CD4-positive, alpha-beta memory T cell (primary cell): ENCODE measurements at places on chromosomes 1 and 21. TPM values are rescaled to one million over a fixed set of nuclear protein-coding genes. Genes with fewer than 3 reads are reported as not detected.
A peak's percentile ranks its signal among the peaks of the same experiment; 100 is the strongest.

- no peak overlapping the region for H3K4me3 ChIP-seq
- no peaks in the 10 kb centered on the region for H3K4me1 ChIP-seq
- H3K27me3 ChIP-seq = no peaks in the 10 kb centered on the region
- no peak for DNase-seq
- H3K27ac ChIP-seq = no peak overlapping the region
- no peaks in the 10 kb centered on the region for H3K36me3 ChIP-seq
Observed at GRCh38 chr1:211490038-211490678, 1.8 kb downstream of the RD3 start.

The SFN gene
- 0.76 TPM for total RNA-seq

- DNase-seq = no peak
- no peak overlapping the region for H3K4me3 ChIP-seq
- H3K27me3 ChIP-seq = no peaks in the 10 kb centered on the region
- no peaks in the 10 kb centered on the region for H3K36me3 ChIP-seq
Observed at GRCh38 chr1:77539519-77540142, 142.8 kb downstream of the ZZZ3 start.

The FCMR gene
- total RNA-seq = 554 TPM

GRCh38 chr1:8019229-8019620, 6.9 kb downstream of the ERRFI1 start:
- no peaks in the 10 kb centered on the region for H3K4me1 ChIP-seq
- no peaks in the 10 kb centered on the region for H3K36me3 ChIP-seq
- H3K27me3 ChIP-seq = no peaks in the 10 kb centered on the region
- H3K4me3 ChIP-seq = no peak overlapping the region
- H3K27ac ChIP-seq = no peak overlapping the region

DNA sequence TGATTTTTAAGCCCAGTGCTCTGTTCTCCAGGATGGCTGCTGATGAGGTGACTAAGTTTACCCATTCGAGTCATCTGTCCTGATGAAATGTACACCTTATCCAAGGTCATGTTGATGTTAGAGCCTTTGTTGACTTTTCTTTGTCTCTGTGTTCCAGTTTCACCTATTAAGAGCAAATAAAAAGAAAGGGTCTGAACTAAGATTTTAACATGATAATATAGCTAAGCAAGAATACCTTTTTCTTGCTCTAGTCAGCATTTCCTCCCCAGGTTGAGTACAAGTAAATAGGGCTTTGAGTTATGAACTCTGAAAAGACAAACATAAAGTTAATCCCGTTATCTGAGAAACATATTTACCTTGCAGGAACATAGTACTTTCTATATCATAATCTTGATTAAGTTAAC, 52.1 kb upstream of the GPR88 start:
- DNase-seq = no peak
- H3K4me1 ChIP-seq = no peaks in the 10 kb centered on the region
- no peak overlapping the region for H3K4me3 ChIP-seq
- H3K27ac ChIP-seq = no peak overlapping the region

The TIAM1 gene
- total RNA-seq = 103 TPM

GRCh38 chr1:118118469-118118868, 66.6 kb downstream of the SPAG17 start:
- H3K36me3 ChIP-seq = no peaks in the 10 kb centered on the region
- H3K27ac ChIP-seq = no peak overlapping the region
- no peaks in the 10 kb centered on the region for H3K4me1 ChIP-seq
- H3K4me3 ChIP-seq = no peak overlapping the region
- no peak for DNase-seq
- H3K27me3 ChIP-seq = no peaks in the 10 kb centered on the region

DNA sequence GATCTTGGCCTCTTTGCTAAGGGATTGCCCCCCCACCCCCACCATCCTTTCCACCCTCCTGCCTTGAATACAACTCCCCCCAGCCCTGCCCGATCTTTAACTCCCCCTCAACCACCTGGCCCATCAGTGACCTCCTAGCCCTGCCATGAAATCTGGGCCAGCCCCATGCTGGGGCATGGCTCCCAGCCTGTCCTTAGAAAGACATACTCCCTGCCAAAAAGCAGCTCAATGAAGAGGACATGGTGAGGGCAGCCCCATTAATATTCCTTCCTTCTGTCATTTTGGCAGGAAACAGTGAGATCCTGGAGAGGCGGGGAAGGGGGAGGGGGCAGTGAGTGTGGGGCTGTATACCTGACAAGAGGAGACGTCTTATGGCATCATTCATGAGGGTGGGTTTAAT, 66.8 kb upstream of the DISP3 start:
- H3K4me1 ChIP-seq = peaks cover 23% of the 10 kb centered on the region
- no peak for DNase-seq
- H3K4me3 ChIP-seq = no peak overlapping the region
- H3K27ac ChIP-seq = no peak overlapping the region
- H3K36me3 ChIP-seq = no peaks in the 10 kb centered on the region

The LAMB3 gene
- 0.69 TPM for total RNA-seq

DNA sequence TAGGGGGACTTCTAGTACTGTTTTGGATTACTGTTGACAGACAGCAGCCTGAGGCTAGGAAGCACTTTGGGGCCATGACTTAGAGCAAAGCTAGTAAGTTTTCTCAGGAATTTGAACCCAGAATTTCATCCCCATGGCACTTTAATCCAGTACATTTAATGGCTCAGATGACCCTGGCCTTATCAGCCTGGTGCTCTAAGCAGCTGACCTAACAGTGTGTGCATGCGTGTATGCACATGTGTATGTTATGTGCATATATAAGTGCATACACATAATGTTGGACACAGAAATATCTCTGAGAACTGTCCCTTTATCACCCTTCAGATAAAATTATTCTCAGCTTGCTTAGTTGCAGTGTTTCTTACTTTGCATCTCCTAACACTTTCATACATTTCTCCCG, 115.0 kb downstream of the CLIC6 start:
- H3K4me1 ChIP-seq = no peaks in the 10 kb centered on the region
- no peaks in the 10 kb centered on the region for H3K36me3 ChIP-seq
- H3K27me3 ChIP-seq = no peaks in the 10 kb centered on the region
- H3K27ac ChIP-seq = no peak overlapping the region

GRCh38 chr1:184449916-184450315, 63.1 kb downstream of the C1orf21 start:
- no peak for DNase-seq
- no peaks in the 10 kb centered on the region for H3K4me1 ChIP-seq
- H3K27me3 ChIP-seq = no peaks in the 10 kb centered on the region
- no peak overlapping the region for H3K4me3 ChIP-seq

- no peak overlapping the region for H3K4me3 ChIP-seq
- H3K27me3 ChIP-seq = no peaks in the 10 kb centered on the region
- H3K36me3 ChIP-seq = peaks cover 2% of the 10 kb centered on the region
- peaks cover 63% of the 10 kb centered on the region for H3K4me1 ChIP-seq
- H3K27ac ChIP-seq = no peak overlapping the region
Observed at GRCh38 chr1:39407510-39407895, 83.9 kb upstream of the BMP8A start.

The SASS6 gene
- total RNA-seq = 5.6 TPM

The PIGC gene
- total RNA-seq = 48.9 TPM

DNA sequence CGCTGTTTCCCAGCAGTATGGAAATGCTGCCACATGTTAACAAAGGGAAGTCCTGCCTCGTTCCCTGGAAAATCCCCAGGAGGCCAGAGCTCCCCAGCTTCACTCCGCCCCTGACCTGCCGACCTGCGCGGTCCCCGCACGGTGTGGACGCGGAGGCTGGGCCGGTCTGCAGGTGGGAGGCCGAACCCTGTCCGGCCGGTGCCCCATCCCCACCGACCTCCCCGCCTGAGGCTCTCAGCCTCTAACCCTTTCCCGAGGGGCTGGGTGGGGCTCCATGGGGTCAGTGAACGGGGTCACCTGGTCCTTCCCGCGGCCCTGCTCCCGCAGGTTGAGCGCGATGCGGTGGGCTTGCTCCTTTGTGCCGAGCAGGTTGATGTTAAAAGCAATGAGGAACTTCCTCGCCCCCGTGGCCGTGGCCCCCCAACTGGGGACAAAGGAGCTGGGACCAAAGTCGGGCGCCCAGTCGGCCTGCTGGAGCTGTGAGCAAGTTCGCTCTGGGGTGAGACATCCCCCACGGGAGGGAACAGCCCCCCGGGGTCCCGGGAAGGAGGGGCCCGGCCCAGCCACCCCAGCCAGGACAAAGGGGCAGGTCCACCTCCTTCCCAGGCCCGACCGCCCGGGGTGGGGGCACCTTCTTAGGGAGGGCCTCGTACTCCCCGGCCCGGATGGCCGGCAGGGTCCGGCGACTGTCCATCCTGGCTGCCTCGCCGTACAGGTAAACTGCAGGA, 4.0 kb downstream of the FTCD start:
- H3K36me3 ChIP-seq = no peaks in the 10 kb centered on the region
- H3K27me3 ChIP-seq = no peaks in the 10 kb centered on the region
- H3K27ac ChIP-seq = no peak overlapping the region
- peaks cover 5% of the 10 kb centered on the region for H3K4me1 ChIP-seq
- no peak overlapping the region for H3K4me3 ChIP-seq

- DNase-seq = peak; percentile 55
- H3K4me3 ChIP-seq = no peak overlapping the region
- peaks cover 49% of the 10 kb centered on the region for H3K4me1 ChIP-seq
- no peaks in the 10 kb centered on the region for H3K36me3 ChIP-seq
- H3K27ac ChIP-seq = peak overlapping the region; percentile 39
Observed at GRCh38 chr1:245956225-245956624, 550.9 kb downstream of the SMYD3 start.

DNA sequence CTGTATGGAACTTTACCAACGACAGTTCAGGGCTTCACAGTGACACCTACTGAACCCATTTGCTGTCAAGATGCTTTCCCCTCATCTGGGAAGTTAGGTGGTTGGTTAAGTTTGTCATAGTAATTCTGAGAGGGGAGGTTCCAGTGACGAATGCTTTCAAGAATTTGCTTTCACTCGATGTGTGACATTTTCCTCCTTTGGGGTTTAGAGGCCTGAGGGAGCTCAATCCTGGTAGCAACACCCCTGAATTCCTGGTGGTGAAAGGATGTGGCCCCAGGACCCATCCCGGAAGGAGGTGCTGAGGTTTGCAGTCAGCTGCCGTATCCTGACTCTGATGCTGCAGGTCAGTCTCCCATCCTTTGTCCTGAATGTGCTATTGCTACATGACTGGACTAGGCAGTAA, 2.8 kb downstream of the PIGV start:
- peak overlapping the region; percentile 23 for H3K27ac ChIP-seq
- H3K36me3 ChIP-seq = peaks cover 12% of the 10 kb centered on the region
- DNase-seq = no peak
- no peak overlapping the region for H3K4me3 ChIP-seq
- peaks cover 53% of the 10 kb centered on the region for H3K4me1 ChIP-seq

DNA sequence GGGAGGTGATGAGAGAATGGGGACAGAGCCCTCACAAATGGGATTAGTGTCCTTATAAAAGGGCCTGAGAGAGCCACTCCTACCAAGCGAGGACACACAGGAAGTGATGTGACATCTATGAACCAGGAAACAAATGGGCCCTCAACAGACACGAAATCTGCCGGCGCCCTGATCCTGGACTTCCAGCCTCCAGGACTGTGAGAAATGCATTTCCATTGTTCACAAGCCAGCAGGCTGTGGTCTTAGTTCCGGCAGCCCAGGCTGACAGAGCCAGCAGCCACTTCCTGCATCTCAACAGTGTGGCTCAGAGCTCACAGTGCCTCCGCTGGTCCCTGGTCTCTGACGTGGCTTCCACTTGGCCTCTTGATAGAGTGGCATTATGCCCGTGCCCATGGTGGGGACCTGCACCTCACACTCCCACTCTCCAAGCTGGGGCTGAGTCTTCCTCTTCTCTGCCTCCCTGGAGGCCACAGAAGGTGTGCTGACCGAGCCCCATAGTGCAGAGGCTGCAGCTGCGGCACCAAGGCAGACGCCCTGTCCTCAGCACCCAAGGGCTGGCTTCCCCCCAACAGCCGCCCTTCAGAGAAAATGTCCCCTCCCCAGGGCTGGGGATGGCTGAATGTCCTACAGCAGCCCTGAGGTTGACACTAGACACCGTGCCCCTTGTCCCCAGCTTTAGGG, 44.9 kb downstream of the ACOT7 start:
- H3K4me3 ChIP-seq = peak overlapping the region; percentile 36
- H3K4me1 ChIP-seq = peaks cover 22% of the 10 kb centered on the region
- H3K27me3 ChIP-seq = no peaks in the 10 kb centered on the region
- DNase-seq = peak; percentile 69
- no peaks in the 10 kb centered on the region for H3K36me3 ChIP-seq
- H3K27ac ChIP-seq = peak overlapping the region; percentile 47

GRCh38 chr1:94070865-94071264, 50.1 kb downstream of the ABCA4 start:
- no peaks in the 10 kb centered on the region for H3K4me1 ChIP-seq
- H3K36me3 ChIP-seq = no peaks in the 10 kb centered on the region
- DNase-seq = no peak
- H3K27me3 ChIP-seq = no peaks in the 10 kb centered on the region
- H3K4me3 ChIP-seq = no peak overlapping the region

GRCh38 chr1:164382384-164382783, 176.6 kb upstream of the PBX1 start:
- no peaks in the 10 kb centered on the region for H3K27me3 ChIP-seq
- no peaks in the 10 kb centered on the region for H3K4me1 ChIP-seq
- no peak overlapping the region for H3K4me3 ChIP-seq
- no peak for DNase-seq

The INKA2 gene
- total RNA-seq = 2.4 TPM

DNA sequence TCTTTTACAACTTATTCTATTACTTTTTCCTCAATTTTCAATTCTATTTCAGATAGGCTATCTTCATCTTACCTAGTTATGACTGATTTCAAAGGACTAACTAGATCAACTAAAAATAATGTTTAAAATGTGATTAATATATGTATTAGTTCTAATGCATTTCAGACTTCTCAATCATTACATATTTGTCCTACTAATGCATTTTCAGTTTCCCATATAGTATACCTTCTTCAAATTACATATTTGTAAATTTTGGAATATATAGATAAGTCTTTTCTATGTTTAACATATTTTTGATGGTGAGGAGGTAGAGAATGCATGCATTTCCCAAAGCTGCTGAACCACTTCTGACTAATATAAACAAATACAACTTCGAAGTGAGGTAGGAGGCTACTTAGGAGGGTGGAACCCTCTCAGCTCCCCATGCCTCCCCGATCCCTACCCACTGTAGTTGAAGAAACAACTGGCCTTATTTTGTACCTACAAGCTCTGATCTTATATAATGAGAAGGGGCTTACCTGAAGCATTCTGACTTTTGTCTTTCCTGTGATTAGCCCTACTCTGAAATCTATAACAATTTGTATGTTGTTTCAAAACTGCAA, 1.7 kb downstream of the TRMT1L start:
- no peak for DNase-seq
- no peak overlapping the region for H3K4me3 ChIP-seq
- peaks cover 30% of the 10 kb centered on the region for H3K4me1 ChIP-seq
- H3K36me3 ChIP-seq = peaks cover 6% of the 10 kb centered on the region
- no peaks in the 10 kb centered on the region for H3K27me3 ChIP-seq

- DNase-seq = no peak
- no peaks in the 10 kb centered on the region for H3K4me1 ChIP-seq
- no peak overlapping the region for H3K27ac ChIP-seq
- no peaks in the 10 kb centered on the region for H3K36me3 ChIP-seq
- H3K27me3 ChIP-seq = no peaks in the 10 kb centered on the region
- H3K4me3 ChIP-seq = no peak overlapping the region
Observed at GRCh38 chr1:4961935-4962645, 307.7 kb downstream of the AJAP1 start.

DNA sequence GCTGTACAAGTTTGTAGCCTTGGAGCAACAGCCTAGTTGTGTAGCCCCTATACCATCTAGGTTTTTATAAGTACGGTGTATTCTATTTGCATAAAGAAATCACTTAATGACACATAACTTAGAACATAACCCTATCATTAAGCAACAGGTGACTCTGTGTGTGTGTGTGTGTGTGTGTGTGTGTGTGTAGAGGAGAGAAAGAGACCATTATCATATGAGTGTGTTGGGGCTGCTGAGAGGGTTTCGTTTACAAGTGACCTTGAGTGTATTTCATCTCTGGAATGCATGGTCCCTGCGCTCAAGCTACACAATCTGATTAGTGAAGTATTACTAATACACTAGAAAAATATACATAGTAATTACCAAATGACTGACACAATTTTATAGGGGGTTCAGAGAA, 115.1 kb downstream of the RABGAP1L start:
- H3K36me3 ChIP-seq = peaks cover 5% of the 10 kb centered on the region
- H3K27ac ChIP-seq = no peak overlapping the region
- H3K4me3 ChIP-seq = no peak overlapping the region
